ENCODE measurements at places on chromosomes 12 and 14.

DNA sequence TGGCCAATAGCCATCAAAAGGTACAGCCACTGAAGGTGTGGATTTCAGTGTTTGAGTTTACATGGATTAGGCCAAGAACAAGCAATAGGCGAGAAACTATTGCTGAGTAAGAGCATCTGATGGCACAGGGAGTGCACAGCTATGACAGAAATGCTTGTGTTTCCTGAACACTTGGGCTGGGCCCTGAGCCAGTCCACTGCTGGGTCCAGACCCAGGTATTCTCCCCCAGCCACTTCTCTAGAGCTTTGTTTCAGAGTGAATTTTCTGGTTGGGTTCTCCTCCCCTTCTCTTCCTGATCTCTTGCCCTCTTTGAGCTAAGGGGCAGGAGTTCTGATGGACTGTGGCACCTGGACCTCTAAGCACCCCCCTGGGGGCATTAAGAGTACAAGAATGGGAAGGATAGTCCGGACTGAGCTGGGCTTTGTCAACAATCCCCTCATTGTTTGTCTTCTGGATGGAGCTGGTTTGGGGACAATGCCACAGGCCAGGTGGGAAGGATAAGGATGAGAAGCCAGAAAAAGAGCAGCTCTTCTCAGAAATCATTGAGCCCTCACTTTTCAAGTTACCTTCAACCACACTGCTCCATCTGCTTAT, 8.3 kb downstream of the HOXC5 start:
- no peak overlapping the region for H3K4me3 ChIP-seq
- H3K4me1 ChIP-seq = peaks cover 15% of the 10 kb centered on the region
- H3K27me3 ChIP-seq = peaks cover 95% of the 10 kb centered on the region
- no peak overlapping the region for H3K27ac ChIP-seq
- no peaks in the 10 kb centered on the region for H3K36me3 ChIP-seq
- DNase-seq = no peak

GRCh38 chr14:20857630-20858261, 33.4 kb upstream of the RNASE3 start:
- H3K4me1 ChIP-seq = peaks cover 3% of the 10 kb centered on the region
- no peaks in the 10 kb centered on the region for H3K36me3 ChIP-seq
- no peak overlapping the region for H3K4me3 ChIP-seq
- no peak overlapping the region for H3K27ac ChIP-seq

- no peaks in the 10 kb centered on the region for H3K4me1 ChIP-seq
- H3K4me3 ChIP-seq = no peak overlapping the region
- H3K27ac ChIP-seq = no peak overlapping the region
- H3K27me3 ChIP-seq = no peaks in the 10 kb centered on the region
- peaks cover 13% of the 10 kb centered on the region for H3K36me3 ChIP-seq
Observed at GRCh38 chr12:50230217-50230616, 53.1 kb downstream of the LIMA1 start.

GRCh38 chr14:69838881-69839416, 40.3 kb upstream of the SMOC1 start:
- peaks cover 4% of the 10 kb centered on the region for H3K4me1 ChIP-seq
- H3K27me3 ChIP-seq = no peaks in the 10 kb centered on the region
- H3K36me3 ChIP-seq = no peaks in the 10 kb centered on the region
- DNase-seq = no peak

DNA sequence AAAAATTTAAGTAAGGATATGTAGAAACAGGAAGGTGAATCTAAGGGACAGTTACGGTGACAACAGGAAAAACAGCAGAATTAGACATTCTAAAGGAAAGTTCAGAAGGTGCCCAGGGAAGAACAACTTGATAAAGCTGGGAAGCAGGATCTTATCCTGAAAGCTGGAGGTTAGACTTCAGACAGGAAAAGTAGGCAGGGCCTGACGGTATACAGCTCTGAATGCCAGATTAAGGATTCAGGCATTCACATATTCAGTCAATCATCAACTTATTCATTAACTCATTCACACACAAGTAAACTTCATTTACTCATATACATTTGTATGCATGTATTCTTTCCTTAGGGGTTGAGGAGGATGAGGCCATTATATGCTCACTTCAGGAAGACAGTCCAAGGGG, 81.3 kb downstream of the RALGAPA1 start:
- no peaks in the 10 kb centered on the region for H3K27me3 ChIP-seq
- DNase-seq = no peak
- H3K4me1 ChIP-seq = no peaks in the 10 kb centered on the region

DNA sequence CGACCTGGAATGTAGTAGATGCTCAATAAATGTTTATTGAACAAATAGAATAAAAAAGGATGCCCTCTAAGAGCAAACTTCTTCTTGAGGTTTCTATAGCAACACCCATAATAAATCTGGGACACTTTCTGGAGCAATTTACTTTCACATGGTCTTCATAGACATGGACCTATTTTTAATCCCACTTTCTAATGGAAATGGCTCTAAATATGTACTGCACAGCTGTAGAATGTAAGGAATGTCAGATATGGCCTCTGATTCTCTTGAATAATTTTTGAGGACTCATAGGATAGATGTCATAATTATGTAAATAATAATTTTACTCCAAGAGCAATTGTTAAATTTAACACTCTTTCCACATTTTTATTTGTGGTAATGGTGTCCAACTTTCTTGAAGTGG, 133.5 kb upstream of the DAAM1 start:
- peaks cover 2% of the 10 kb centered on the region for H3K36me3 ChIP-seq
- H3K4me3 ChIP-seq = no peak overlapping the region

DNA sequence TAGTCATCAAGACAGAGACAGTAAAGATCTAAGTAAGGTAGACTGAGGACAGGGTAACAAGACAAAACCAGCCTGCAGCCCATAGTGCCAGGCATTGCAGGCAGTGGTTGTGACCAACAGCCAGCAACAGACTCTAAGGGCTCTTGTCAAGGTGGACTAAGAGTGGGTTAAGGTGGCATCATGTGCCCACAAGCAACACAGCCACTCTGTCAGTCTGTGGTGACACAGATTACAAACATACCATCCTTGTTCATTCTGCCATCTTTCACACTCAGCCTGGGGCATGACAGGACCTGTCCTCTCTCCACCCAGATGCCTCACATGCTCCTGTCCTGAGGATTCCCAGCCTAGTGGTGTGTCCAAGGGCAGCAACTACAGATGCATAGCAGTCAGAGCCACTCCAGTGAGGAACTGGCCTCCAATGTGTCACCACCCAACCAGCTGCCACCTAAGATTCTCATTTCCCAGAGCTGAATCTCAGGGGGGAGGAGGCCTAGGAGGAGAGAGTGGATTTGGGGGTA, 28.3 kb downstream of the VDR start:
- no peak for DNase-seq
- H3K36me3 ChIP-seq = no peaks in the 10 kb centered on the region
- H3K27ac ChIP-seq = no peak overlapping the region
- peaks cover 10% of the 10 kb centered on the region for H3K4me1 ChIP-seq
- peaks cover 21% of the 10 kb centered on the region for H3K27me3 ChIP-seq
- H3K4me3 ChIP-seq = no peak overlapping the region

DNA sequence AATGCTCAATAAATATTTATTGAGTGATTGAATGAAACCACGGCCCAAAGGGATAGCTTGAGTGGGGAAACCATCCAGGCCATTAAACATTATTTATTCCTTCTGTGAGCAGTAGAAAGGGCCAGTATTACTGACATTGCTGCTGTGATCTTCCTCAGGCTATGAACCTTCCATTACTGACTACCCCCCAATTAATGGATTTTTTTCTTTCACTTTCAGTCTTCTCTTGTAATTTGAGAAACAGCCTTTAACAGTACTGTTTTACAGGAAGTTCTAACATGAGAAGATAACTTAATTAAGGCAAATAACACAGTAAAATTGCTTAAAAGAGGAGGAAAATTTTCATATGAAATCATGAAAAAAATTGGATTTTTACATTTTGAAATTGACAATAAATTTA, 629.5 kb downstream of the TRHDE start:
- no peak for DNase-seq
- no peak overlapping the region for H3K4me3 ChIP-seq
- no peaks in the 10 kb centered on the region for H3K27me3 ChIP-seq
- no peaks in the 10 kb centered on the region for H3K36me3 ChIP-seq
- H3K4me1 ChIP-seq = no peaks in the 10 kb centered on the region

DNA sequence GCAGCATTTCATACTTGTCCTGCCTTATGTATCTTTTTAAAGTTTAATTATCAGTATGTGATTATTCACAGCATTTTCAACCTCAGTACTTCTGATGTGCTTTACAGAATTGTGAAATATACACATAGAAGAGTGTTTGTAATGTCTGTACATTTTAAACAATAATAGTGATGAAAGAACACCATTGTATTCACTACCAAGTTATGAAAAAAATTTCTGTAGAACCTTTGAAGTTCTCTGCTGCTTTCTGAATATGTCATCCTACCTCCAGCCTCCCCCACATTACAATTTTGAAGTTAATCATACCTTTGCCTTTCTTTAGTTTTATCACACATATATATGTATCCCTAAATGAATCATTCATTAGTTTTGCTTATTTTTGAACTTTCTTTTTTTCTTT, 24.8 kb downstream of the FRMD6 start:
- no peak overlapping the region for H3K4me3 ChIP-seq
- H3K27ac ChIP-seq = no peak overlapping the region
- H3K27me3 ChIP-seq = no peaks in the 10 kb centered on the region
- DNase-seq = no peak
- H3K4me1 ChIP-seq = peaks cover 13% of the 10 kb centered on the region
- peaks cover 4% of the 10 kb centered on the region for H3K36me3 ChIP-seq

DNA sequence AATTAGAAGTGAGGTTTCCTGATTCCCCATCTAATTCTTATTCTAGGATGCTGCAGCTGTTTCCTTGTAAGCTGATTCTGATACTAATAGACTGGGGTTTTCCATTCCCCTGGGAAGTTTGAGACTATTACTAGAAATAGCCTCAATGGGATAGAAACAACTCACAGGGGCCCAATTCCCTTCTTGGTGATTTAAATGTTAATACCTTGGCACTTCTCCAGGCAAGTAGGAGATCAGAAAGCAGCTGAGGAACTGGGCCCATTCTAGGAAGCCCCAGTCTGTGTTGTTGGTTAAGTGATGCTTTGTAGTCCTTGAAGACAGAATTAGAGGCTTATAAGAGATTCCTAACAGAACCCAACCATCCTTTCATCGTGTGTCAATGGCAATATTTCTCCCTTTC, 407.0 kb upstream of the SEL1L start:
- H3K4me1 ChIP-seq = peaks cover 6% of the 10 kb centered on the region
- H3K27ac ChIP-seq = no peak overlapping the region
- DNase-seq = no peak
- H3K27me3 ChIP-seq = no peaks in the 10 kb centered on the region
- no peak overlapping the region for H3K4me3 ChIP-seq

DNA sequence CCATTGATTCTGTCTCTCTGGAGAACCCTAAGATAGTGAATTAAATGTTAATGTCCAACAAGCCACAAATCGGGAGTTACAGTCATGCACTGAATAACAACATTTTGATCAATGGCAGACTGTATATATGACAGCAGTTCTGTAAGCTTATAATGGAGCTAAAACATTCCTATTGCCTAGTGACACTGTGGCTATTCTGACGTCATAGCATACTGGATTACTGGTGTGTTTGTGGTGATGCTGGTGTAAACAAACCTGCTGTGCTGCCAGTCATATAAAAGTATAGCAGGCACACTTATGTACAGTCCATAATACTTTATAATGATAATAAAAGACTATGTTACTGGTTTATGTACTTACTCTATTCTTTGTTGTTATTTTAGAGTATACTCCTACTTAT, 56.7 kb upstream of the BICD1 start:
- H3K27ac ChIP-seq = no peak overlapping the region
- no peak for DNase-seq
- no peak overlapping the region for H3K4me3 ChIP-seq
- no peaks in the 10 kb centered on the region for H3K27me3 ChIP-seq
- H3K36me3 ChIP-seq = peaks cover 3% of the 10 kb centered on the region
- peaks cover 19% of the 10 kb centered on the region for H3K4me1 ChIP-seq

GRCh38 chr14:99821519-99822508, 28.6 kb downstream of the EML1 start:
- no peak for DNase-seq
- H3K36me3 ChIP-seq = no peaks in the 10 kb centered on the region
- peaks cover 8% of the 10 kb centered on the region for H3K4me1 ChIP-seq
- H3K4me3 ChIP-seq = no peak overlapping the region

DNA sequence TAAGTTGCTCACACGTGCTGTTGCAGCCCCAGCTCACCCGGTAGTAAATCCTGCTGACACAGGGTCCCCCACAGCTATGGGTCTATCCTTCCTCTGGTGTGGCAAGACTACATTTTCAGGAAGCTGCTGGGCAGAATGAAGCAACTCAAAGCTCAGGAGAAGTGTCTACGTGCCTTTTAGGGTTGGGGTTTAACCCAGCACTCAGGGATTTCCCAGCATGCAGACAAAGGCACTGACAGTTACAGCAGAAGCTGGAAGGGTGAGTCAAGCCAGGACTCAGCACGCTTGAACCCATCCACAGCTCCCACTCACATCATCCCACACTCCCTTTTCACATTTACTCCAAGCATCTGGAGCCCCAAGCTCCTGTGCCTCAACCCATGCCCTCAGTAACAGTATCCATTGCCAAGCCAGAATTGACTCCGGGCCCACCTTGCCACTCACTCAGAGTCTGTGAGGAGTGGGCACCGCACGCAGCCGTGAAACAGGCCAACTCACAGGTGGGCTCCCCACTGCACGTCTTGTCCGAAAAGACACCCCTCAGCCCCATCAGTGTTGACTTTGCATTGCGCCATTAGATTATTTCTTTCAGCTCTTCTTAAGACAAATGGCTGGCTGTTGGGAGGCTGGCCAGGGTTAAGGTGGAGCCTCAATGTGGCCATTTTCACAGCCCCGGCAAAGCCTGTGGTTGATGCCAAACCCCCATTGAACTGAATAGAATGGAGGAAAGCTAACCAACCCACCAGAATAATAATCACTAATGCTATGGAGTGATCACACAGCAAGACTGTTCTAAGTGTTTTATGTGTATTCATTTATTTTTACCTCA, 59.6 kb downstream of the ZFP36L1 start:
- H3K27ac ChIP-seq = no peak overlapping the region
- DNase-seq = no peak
- peaks cover 31% of the 10 kb centered on the region for H3K4me1 ChIP-seq
- H3K36me3 ChIP-seq = no peaks in the 10 kb centered on the region

All from progenitor cell of endocrine pancreas (in vitro differentiated cells).